ENCODE measurements at places on chromosomes 5 and 9.

GRCh38 chr9:100104314-100104713, 5.3 kb downstream of the INVS start:
- no peak for DNase-seq

DNA sequence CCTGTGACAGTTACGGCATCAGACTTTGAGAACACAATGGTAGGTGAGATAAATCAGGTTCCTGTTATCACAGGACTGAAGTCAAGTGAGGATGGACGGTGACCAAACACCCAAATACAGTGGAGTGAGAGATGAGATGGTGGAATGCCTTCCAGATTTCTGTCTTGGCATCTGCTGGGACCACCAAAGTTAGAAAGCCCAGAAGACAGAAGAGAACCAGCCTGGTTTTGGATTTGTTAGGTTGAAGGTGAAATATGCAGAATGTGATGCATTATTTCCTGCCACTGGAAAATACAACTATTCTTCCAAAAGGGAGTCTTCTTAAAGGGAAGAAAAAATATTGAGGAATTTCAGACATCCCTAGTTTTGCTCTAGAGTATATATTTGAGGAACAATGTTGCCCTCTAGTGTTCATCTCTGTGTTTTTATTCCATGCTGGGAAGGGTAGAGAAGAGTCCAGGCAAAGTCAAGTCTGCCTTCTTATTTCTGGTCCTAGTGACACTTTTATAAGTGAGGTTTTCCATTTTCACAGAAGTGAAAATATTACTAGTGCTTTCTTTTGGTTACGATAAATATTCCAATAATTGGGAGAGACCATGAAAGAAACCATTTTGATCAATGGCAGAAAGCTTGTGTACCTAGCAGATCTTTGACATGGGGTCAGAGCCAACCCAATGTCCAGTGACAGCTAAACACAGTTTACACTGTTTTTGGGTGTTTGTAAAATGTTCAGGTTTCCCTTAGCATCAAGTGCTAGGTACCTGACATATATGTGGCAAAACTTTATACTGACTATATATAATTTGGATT, 142.3 kb upstream of the ANKH start:
- DNase-seq = no peak

- DNase-seq = no peak
Measured at GRCh38 chr5:123882965-123883345, 371.0 kb downstream of the CSNK1G3 start.

- no peak for DNase-seq
Measured at GRCh38 chr9:1331546-1332038, 281.4 kb downstream of the DMRT2 start.

- DNase-seq = no peak
Measured at GRCh38 chr9:136902259-136902821, 16.0 kb downstream of the TRAF2 start.
